Tibial nerve (tissue), 4 donors: ENCODE measurements at places on chromosomes 4 and X. TPM values are rescaled to one million over a fixed set of nuclear protein-coding genes. Genes with fewer than 3 reads are reported as not detected.

DNA sequence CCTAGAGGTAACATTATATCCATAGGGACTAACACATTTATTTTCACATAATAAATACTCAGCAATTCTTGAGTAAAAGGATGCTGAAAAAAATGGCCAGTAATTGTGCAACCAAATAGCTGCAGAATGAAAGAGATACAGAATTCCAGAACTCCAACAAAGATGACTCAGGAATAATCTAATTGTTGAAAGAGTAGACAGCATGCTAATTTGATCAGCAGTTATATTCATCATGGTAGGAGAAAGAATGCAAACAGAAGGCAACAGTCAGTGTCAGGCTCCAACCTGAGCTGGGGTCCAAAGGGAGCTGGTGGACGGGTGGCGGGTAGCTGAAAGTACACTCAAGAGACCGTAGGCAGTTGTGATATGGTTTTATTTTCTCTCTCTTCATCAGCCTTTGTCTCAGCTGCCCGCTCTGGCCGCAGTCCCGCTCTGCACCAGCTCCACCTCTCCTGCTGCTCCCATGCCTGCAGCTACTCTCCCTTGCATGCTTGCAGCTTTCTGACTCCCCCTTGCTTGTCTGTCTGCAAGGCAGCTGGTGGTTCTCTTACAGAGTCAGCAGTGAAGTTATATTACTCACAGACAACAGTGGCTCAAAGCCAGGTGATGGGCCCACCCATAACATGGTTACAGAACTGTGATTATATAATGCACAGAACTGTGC lies 1150.1 kb downstream of the STIM2 start:
- no peak for DNase-seq

The POU3F4 gene
- total RNA-seq = not detected

The RNF212 gene
- 7.3 TPM for total RNA-seq

- no peak for DNase-seq
Observed at GRCh38 chrX:16999275-16999674, 52.8 kb downstream of the REPS2 start.

DNA sequence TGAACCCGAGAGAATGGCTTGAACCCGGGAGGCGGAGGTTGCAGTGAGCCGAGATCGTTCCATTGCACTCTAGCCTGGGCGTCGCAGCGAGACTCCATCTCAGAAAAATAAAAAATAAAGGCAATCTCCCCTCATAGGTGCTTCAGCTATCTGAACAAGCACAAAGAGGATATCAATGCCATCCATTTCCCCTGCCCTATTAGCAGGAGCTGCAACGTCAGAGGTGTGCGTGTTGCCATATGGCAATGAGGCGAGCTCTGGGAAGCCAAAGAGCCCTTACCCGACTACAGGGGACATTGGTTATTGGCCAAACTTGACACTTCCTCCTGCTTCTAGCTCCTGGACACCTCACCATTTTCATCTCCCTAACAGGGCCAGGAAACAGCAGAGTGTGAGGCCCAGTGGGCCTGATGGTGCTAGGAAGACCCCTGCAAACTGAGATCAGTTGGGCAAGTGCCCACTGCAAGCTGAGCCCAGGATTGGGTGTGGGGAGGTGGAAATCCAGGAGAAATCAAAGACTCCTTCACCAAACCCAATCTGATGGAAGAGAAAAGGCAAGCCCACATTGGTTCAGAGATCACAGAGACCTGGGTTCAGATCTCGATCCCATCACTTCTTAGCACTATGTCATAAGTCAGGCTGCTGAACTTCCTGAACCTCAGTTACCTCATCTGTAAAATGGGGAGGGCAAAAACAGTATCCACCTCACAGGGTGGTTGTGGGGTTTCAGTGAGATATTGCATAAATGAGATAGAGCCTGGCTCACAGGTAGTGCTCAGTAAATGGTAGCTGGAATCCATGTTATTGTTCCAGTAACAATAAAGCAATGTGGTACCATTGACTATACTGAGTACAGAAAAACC lies 21.2 kb downstream of the SLC25A5 start:
- DNase-seq = no peak

GRCh38 chrX:6002056-6002455 lies 226.6 kb downstream of the NLGN4X start:
- DNase-seq = no peak
